ENCODE measurements at places on chromosomes 13 and 19.
A peak's percentile ranks its signal among the peaks of the same experiment; 100 is the strongest.

GRCh38 chr19:16649734-16650133, 10.2 kb downstream of the SMIM7 start:
- DNase-seq, result no peak

DNA sequence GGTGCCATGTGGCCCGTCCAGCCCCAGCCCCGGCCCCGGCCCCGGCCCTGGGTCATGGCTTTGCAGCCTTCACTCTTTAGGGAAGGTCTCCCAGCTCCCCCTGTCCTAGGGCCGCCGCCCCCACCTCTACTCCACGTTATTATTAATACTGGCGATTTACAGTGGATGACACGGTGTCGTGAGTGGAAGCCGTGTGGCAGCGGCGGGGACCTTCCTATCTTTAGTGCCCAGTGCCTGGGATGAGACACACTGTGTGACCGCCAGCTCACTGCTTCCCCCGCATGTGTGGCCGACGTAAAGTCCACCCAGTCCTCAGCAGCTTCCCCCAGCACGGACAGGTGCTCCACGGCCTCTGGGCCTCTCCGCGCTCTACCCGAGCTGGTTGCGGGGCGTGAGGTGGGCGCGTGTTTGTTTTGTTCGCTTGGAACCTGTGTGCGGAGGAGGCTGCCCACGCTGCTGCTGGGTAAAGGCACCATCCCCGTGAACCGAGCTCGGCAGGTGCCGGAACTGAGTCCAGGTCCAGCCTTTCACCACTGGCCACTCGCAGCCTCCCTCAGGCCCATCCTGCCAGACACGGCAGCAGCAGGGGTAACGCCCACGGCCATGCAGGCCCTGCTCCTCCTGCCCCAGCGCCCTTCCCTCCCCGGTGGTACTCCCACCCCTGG, 70.9 kb upstream of the MCF2L start:
- no peak for DNase-seq

DNA sequence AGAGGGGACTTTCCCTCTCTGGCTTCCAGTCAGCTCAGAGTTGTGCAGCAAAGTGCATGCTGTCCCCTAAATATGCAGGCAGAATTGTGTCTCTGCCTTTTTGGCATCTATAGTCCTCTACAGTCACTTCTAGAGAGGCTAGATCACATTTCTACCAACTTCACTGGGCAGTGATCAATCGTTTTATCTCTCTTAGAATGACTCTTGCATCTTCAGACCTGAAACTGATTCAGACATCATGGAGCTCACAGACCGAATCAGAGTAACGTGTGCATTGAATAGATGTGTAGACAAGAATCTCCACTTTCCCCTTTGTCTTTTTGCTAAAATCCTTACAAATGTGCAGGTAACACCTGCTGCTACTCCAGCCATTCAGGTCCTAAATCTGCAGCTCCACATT, 6.2 kb downstream of the ZNF253 start:
- no peak for DNase-seq

- no peak for DNase-seq
Measured at GRCh38 chr19:53034948-53035675, 9.4 kb upstream of the ERVV-2 start.

DNA sequence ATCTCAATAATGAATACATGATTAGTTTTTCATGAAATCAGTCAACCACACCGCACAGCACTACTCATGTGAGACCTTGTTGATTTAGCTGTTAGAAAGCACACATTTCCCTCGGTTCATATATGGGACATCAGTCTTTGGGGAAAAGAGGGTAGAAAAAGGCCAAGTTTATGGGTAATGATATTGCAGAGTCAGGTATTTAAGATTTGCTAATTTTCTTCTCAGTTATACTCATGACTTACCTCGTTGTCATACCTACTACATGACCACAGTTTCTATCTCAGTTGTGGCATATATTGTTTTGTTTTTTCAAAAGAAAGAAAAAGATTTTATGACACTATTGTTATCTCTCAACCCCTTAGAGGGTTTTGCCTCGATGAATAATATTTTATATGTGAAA, 165.6 kb downstream of the POU4F1 start:
- no peak for DNase-seq

GRCh38 chr13:93769101-93769500, 542.5 kb downstream of the GPC6 start:
- no peak for DNase-seq

GRCh38 chr13:48412881-48413351, at the start of gene LPAR6:
Gene LPAR6 (minus strand): TSS chr13:48413113. CDS start chr13:48412423, 690 bp downstream.
- DNase-seq, result peak; percentile 68

DNA sequence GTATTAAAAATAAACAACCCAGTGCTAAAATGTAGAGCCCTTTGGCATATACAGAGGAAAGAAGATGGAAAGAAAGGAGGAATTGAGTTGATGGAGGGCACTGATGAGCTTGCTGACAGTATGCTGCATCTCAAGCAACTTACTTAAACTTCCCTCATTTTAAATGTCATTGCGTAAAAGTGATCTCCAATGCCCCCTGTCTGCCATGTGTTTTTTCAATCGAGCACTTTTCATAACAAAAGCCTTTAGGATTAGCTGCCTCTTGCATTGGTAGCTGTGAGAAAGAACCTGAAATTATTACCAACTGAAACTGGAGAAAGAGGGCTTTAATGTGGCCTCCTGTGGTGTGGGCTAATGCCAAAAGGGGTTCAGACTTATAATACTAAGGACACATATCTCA, 541.6 kb downstream of the SUCLA2 start:
- no peak for DNase-seq

- peak; percentile 30 for DNase-seq
Measured at GRCh38 chr13:72726726-72727416, 558 bp downstream of the MZT1 start.

DNA sequence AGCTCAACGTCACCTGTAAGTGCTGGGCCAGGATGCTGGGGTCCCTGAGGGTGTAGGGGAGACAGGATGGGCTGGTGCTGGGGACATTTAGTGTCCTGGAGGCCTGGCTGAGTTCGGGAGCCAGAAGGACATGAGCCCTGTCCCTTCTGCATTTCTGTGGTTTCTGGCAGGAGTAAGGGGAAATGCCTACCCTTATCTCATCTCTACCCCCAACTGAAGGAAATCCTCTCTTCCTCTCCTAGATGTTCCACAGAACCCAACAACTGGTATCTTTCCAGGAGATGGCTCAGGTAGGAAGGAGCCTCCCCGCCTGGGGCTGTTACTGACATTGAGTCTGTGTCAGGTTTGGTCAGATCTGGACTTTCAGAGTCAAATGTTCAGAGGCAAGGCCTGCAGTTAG, 1.2 kb downstream of the CD33 start:
- no peak for DNase-seq

- DNase-seq, result no peak
Measured at GRCh38 chr13:32917504-32917903, 98.7 kb upstream of the KL start.

DNA sequence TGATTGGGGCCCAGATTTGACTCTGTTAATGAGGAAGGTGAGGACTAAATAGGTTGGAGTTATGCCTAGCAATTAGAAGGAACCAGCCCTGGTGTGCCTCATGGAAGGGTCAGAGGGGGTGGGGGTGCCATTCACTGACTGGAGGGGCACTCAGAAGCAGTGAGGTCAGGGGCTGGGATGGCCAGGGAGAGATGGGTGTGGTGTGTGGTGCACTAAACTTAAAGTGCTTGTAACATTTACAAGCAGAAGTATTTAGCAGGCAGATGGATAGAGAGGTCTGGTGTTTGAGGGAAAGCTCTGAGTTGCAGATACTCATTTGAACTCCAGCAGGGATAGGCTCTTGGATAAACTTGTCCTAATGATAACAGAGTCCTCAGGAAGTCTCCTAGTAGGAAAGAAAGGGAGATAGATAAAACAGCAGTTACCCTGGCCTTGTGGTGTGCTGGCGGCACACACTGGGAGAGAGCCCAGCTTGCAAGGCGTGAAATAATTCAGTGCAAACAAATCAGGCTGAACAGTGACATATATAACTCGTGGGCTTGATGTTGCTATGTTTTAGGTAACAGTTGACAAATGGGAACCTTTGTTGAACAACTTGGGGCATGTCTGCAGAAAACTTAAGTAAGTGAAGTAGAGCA, 20.0 kb upstream of the UPF3A start:
- no peak for DNase-seq

DNA sequence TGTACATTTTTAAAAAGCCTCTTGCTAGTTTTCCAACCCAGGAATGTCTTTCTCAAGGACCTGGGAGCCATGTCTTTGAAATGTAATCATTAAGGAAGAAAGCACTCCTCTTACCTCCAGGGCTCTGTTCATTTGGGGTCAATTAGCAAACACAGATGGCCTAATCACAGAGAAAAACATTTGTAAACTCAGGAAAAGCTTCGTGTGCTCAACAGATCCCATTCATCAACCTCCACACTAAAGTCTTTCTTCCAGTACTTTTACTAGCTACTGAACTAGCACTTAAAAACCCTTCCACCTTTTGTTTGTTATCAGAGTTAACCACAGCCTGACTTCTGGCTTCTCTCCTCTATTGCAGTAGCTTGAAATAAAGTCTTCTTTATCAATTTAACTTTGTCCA, 441.4 kb downstream of the PCDH20 start:
- DNase-seq, result no peak

GRCh38 chr19:17411801-17412200, 6.4 kb upstream of the BST2 start:
- no peak for DNase-seq

DNA sequence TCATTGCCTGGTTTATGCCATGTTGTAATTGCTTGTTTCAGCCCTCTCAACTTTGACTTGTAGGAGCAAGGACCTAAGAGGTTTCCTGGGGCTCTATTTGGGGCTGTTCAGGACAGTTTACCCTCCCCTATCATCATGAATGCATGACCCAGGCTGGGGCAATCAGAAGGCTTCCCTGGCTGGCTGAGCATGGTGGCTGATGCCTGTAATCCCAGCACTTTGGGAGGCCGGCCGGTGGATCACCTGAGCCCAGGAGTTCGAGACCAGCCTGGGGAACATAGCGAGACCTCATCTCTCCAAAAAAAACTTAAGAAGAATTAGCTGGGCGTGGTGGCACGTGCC, 6.1 kb upstream of the LSM4 start:
- no peak for DNase-seq

DNA sequence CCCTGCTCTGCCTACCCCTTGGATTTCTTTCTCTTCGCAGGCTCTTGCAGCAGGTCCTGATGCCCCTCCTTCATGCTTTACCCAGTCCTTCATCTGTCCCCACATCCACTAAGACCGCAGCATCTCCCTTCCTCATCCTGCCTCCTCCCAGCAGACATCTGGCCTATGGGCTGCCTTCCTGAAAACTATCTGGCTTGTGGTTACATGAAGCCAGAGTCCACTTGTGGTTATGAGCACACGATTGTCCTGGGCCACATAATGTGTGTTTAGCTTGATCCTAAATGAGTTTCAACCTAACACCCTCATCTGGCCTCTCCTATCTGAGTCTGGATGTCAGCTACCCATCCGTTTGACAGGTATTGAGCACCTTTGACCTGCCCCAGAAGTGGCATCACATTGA, 5.5 kb upstream of the ZNF175 start:
- DNase-seq, result no peak

DNA sequence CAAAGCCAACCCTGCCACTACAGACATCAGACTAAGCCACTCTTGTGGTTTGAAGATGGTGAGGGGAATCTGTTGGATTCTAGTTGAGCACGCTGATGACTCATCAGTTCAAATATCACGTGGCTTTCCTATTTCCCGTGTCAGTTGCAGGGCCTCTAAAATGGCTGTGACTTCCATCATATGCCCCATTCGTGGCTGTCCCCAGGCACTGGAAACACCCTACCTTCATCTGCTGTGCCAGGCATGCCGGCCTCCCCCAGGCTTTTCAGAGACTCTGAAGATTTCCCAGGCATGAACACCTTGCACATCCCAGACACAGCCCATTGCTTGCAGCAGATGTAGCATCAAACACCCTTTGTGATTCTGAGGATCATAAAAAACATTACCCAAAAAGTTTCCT, 659.9 kb downstream of the UQCRFS1 start:
- DNase-seq, result no peak

DNA sequence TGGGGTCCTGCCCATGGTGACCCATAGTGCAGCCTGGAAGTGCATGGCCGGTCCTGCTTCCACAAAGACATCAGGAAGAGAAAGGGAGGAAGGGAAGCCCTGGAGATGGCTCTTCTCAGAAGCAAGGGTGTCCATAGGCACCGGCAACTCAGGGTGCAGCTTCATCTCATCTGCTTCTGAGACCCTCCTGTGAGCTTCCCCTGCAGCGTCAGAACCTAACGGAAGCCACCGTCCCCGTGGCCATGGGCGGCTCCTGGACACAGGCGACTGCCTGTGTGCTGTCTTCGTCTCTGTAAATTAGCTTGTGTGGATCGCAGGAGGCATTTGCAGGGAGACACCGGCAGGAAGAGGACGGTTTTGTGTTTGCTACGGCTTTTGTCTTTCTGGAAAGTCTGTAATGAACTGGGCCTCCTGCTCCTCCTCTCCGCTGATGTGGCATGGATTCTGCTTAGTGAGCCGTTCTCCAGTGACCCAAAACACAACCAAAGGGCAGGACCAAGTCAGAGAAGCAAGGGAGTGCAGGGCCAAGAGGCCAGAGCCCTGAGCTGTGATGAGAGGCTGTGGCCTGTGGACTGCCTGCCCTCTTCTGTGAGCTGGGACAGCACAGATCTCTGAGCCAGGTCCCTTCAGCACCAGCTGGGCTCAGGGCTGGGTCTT, 2.5 kb downstream of the ATP4B start:
- DNase-seq, result no peak
